GM12891 (cell line): ENCODE measurements at places on chromosomes 12 and 14.

DNA sequence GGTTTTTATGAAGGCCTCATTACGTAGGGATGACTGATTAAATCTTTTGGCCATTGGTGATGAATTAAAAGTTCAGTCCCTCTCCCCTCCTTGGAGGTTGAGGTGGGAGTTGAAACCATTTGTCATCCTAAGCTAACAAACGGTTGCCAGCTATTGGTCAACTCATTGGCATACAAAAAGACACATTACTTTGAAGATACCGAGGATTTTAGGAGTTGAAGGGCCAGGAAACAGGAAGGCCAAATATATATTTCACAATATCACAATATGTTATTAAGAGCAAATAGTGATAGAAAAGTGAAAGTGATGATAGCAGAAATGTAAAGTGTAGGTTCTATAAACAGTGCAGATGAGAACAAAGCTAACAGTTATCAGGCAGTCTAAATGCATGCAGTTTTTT lies 24.4 kb downstream of the RCOR1 start:
- no peak for DNase-seq

DNA sequence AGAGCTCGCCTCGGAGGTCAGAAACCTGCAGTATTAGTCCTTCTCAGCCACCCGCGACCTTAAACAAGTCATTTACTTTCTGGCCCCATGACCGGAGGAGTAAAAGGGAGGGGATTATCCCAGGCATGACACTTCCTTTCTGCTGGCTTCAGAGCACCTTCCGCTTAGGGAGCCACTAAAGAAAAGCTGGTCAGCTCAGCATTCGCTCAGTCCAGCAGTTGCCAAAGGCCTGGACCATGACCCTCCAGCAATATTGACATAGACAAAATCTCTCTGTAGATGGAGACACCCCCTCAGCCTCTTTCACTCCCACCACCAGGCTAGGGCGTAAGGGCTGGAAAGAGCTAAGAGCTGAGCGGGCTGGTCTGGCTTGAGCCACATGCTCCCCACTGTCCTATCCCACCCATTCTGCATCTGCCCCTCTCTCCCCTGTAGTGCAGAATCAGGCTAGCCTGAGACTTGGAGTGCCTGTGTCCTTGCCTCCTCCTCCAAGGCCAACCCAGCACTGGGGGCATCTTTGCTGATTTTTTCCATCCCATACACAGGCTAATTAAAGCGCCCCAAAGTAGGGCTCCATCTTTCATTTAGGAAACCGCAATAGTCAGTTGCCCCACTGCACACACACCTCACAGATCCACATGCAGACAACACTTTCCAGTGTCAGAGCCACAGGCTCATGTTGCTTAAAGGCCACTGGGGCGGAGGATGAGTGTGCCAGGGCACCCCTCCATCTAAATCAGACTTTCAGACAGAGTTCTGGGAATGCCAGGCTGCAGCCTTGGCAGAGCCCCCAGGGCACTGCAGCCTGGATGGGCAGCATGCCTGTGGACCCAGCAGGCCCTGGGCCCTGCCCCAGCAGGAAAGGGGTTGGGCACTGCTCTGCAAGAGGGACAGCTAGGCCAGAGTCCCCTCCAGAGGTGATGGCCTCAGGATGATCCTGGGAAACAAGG lies 4.0 kb upstream of the CPNE6 start:
- no peak for DNase-seq

DNA sequence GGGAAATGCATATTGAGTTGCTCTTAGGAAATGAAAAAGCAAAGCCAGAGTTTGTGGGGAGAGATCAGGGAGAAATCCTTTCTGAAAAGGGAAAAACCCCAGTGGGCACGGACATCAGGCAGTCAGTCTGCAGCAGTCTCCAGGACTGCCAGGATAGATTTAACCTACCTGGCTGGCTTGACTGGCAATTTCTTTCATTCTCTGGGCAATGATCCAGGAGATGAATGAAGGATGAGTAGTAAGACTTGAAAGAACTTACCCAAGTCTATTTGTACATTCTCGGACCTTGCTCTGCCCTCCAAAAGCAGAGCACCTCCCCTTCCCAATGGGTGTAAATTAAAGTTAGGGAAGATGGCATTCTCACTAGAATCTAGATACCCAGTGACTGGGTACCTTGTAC lies 42.9 kb downstream of the CMAS start:
- DNase-seq: no peak

- DNase-seq: no peak
These were observed 10.0 kb downstream of the LRCOL1 start for GRCh38 chr12:132600048-132601032.

DNA sequence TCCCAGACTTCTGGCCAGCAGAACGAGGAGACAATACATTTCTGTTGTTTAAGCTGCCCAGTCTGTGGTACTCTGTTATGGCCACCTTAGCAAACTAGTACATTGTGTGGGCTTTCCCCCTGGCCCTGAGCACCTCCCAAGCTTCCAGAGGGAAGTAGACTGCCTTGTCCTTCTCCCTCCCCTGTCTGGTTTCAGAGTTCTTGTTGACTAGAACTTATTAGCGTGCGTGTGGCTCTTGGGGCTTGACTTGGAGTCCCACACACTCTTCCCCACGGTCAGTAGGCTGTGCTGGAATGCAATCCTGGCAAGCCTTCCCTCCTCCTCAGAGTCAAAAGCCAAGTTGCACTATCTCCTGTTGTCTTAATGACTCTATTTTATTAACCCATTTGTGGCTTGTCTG lies 27.7 kb downstream of the FBLN5 start:
- DNase-seq: no peak

GRCh38 chr12:91824991-91825390 lies 320.7 kb downstream of the BTG1 start:
- no peak for DNase-seq
